ENCODE measurements at places on chromosomes 1 and 21.

DNA sequence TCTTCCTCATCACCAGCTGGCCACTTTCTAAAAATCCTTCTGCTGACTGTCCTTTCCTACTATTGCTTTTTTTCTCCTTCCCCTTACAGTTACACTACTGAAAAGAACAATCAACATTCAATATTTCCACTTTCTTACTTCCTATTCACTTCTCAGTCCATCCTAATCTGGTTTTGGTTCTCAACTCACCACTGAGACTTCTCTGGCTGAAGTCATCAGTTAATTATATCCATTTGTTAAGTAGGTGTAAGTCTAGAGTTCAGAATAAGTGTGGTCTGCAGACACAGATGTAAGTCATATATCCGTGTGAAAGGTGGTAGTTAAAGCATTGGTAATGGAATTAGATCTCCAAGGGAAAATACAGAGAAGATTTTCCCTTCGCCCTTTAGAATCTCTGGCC lies 21.4 kb downstream of the PEA15 start:
- DNase-seq, result no peak

- DNase-seq, result no peak
Measured at GRCh38 chr1:221897321-221897721, 155.4 kb upstream of the DUSP10 start.

DNA sequence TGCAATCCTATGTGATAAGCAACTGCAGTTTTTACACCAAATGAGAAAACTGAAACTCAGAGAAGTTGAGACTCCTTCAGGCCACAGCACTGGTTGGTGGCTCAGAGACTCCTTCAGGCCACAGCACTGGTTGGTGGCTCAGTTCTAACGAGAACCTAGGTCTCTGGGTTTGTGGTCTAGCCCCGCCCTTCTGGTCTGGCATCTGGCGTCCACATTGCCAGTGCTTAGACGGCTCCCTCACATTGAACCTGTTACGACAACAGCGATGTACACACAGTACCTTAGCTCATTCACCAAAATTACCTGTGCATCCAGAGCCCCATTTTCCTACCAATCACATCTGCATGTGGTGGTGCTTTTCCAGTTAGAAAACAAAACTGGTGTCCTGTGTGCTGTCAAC lies 66.1 kb downstream of the NID1 start:
- no peak for DNase-seq

DNA sequence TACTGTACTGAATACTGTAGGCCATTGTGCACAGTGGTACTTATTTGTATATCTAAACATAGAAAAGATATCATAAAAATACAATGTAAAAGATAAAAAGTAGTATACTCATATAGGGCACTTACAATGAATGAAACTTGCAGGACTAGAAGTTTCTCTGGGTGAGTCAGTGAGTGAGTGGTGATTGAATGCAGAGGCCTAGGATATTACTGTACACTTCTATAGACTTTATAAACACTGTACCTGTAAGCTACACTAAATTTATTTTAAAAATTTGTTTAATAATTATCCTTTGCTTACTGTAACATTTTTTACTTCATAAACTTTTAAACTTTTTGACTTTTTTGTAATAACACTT lies 82.5 kb downstream of the FGGY start:
- DNase-seq, result no peak

- no peak for DNase-seq
Measured at GRCh38 chr1:33142483-33143064, 39.3 kb downstream of the TRIM62 start.

- DNase-seq, result no peak
Measured at GRCh38 chr1:207841293-207841692, 69.6 kb downstream of the CD34 start.

- peak; percentile 51 for DNase-seq
Measured at GRCh38 chr21:16040601-16041000, 310.8 kb downstream of the USP25 start.

DNA sequence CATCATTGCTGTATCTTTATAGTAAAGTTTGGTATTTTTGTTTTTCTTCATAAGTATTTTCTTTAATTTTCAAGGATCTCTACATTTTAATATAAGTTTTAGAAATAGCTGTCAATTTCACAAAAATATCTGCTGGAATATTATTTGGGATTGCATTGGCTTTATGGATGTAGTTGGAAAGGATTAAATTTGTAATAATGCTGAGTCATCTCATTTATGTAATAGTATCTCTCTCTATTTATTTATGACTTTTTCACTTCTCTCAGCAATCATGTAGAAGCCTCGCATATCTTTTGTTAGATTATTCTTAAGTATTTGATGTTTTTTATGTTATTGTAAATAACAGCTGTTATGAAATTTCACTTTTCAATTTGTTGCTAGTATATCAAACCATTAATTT lies 223.1 kb upstream of the POGK start:
- no peak for DNase-seq

DNA sequence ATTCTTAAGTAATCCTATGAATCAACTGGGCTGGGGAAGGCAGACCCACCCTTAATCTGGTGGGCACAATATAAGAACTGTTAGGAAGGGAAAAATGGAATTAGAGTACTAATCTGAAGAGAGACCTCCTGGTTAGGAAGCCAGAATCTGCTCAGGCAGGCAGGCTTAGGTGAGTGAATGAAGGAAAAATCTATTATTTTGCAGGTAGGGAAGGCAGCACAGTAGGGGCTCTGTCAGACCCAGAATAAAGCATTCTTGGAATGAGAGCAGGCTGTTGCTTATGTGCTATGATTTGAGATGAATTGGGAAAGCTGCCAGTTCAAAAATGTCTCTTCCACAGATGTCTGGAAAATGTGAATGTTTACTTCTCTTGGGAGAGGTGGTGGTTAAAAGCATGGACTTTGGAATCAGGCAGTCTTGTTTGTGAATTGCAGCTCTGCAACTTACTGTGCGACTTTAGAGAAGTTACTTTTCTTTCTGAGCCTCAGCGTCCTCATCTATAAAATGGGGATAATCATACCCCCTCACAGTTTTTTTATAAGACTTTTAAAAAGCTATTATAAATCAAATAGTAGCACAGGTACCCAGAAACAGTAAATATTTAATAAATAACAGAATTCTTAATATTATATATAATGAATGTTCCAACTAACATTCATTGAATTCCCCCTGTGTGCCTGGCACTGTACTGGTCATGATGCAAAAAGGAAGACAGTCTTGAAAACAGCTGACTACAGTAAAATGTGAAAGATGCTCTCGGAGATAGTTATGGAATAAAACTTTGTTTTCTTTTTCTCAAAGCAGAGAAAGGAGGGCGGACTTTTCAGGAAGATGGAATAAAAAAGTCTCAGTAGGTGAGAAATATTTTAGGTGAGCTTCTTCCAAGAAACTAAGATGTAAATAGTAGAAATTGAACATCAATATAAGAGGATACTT lies 15.3 kb upstream of the ZNF644 start:
- DNase-seq, result no peak

DNA sequence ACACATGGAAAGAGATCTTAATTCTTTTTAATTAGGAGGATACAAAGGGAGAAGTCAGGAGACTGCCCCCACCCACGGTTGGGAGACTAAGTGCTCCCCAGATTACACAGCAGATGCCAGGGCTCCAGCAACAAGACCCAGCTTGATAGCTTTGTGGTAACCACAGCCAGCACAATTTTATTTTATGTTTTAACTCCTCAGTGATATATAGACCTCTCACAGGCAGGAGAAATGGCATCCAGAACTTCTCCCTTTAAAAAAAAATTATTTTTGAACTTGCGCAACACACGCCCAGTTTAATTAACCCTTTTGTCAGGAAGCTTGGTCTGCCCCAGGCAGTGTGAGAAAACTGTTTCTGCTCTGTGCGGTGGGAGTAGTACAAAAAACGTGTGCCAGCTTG lies 62.6 kb upstream of the ACOT11 start:
- DNase-seq, result no peak

DNA sequence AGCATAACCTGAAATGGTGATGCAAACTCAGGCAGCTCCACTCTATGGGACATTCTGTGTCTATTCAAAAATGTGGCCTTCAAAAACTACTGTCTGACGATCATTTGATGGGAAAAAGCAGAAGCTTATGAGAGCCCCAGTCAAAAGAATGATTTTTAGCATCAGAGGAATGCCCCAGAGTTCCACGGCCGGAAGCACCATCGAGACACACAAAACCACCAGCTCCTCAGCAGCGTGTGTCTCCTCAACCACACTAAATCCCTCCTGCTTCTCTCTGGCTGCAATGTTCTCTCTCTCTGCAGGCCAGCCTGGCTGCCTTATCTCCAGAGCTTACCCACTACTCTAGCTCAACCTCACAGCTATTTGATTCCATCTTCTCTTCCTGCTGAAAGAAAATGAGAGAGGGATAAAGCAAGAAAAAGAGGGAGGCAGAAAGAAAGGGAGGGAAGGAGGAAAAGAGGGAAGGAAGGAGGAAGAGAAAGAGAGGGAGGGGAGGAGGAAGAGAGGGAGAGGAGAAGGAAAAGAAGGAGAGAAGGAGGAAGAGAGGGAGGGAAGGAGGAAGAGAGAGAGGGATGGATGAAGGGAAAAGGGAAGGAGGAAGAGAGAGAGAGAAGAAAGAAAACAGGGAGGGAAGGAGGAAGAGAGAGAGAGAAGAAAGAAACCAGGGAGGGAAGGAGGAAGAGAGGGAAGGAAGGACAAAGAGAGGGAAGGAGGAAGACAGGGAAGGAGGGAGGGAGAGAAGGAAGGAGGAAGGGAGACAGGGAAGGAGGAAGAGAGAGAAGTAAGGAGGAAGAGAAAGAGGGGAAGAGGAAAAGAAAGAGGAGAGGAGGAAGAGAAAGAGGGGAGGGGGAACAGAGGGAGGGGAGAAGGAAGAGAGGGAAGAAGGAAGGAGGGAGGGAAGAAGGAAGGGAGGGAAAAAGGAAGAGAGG lies 33.5 kb upstream of the LAPTM5 start:
- DNase-seq, result no peak

DNA sequence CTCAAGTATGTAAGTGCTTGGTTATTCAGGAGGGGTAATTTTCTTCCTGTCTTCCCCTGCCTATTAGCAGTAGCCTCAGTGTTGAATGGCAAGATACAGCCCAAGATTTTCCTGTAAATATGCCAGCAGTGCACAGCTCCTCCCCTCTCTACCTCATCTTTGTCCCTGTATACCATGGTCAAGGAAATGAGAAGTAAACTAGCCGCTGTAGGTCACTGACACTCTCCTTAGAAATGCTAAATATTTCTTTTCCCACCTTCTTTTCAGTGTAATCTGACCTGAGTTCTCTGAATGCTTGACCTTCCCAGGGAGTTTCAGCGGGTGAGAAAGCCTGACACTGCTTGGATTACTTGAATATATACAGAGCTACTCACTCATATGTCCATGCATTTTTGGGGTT lies 84.1 kb upstream of the ZNF326 start:
- peak; percentile 97 for DNase-seq

GRCh38 chr1:243469497-243469896 lies 213.7 kb downstream of the SDCCAG8 start:
- no peak for DNase-seq

GRCh38 chr21:34890724-34891612 lies 158.1 kb downstream of the RUNX1 start:
- DNase-seq, result no peak

GRCh38 chr21:43341378-43342161 lies 85.4 kb downstream of the SIK1 start:
- DNase-seq, result no peak

DNA sequence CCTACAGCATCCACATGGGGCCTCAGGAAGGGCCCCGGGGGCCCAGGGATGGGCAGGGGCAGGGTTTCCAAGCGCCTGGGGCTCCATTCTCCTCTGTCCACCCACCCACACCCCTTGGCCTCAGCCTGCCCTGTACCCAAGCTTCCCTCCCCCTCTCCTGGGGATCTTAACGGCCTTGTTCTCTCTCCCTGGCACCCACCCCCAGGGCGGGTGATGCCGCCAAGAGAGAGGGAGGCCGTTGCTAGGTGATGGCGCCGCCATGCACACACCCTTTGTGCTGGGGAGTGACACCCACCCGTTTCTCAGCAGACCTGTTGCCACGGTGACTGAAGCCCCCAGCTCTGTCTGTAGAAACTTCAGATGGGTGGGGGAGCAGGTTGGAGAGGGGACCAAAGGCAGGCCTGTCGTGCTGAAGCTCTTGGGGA lies 7.6 kb downstream of the GPR37L1 start:
- DNase-seq, result no peak

- DNase-seq, result no peak
Measured at GRCh38 chr1:223832637-223832943, 13.2 kb downstream of the TP53BP2 start.

- DNase-seq, result peak; percentile 77
Measured at GRCh38 chr1:198018529-198018928, 101.4 kb downstream of the LHX9 start.

DNA sequence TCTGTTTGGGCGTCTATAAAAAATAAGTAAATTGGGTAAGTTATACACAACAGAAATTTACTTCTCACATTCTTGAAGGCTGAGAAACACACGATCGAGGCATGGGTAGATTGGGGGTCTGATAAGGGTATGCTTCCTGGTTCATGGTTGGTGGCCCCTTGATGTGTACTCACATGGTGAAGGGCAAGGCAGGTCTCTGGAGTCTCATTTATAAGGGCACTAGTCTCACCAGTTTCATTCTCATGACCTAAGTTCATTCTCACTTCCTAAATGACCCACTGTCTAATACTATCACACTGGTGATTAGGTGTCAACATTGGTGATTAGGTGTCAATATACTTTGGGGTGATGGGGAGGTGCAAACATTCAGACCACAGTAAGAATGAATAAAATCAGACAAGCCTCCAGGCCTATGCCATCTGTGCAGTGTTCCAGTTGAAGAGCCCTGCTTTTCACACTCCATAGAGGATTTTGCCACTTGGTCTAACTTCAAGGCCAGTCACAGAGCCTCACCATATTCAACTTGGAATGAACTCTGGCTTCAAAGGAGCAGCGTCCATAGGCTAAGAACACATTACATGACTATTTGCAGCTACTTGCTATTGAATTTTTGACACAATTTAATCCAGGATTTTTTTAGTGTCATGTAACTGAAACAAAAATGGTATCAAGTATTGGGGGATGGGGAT lies 2.5 kb upstream of the GBP4 start:
- no peak for DNase-seq

- no peak for DNase-seq
Measured at GRCh38 chr1:236741753-236742152, 53.3 kb upstream of the MTR start.

- DNase-seq, result peak; percentile 73
Measured at GRCh38 chr1:172581779-172582178, 48.8 kb downstream of the SUCO start.

- DNase-seq, result no peak
Measured at GRCh38 chr21:17428484-17428869, 84.4 kb upstream of the CXADR start.

GRCh38 chr1:106925750-106926149 lies 130.7 kb upstream of the PRMT6 start:
- DNase-seq, result no peak

- no peak for DNase-seq
Measured at GRCh38 chr1:33456502-33456886, 16.0 kb upstream of the ZSCAN20 start.

- no peak for DNase-seq
Measured at GRCh38 chr1:231517076-231517475, 11.4 kb upstream of the TSNAX start.
